Stimulated activated CD8-positive, alpha-beta memory T cell treated with anti-CD3 and anti-CD28 coated beads, Interleukin-2, amount 100 ng/mL, for 1 hour (primary cell): ENCODE measurements at places on chromosomes 5 and 9.

GRCh38 chr9:75960551-75960950 lies 70.1 kb downstream of the PCSK5 start:
- no peak for DNase-seq

- no peak for DNase-seq
These were observed 123.5 kb downstream of the CTNND2 start for GRCh38 chr5:11780641-11781345.

- DNase-seq = no peak
These were observed 67.7 kb downstream of the ABCA1 start for GRCh38 chr9:104860263-104860662.

- no peak for DNase-seq
These were observed 58.6 kb upstream of the PHYKPL start for GRCh38 chr5:178291161-178291561.

DNA sequence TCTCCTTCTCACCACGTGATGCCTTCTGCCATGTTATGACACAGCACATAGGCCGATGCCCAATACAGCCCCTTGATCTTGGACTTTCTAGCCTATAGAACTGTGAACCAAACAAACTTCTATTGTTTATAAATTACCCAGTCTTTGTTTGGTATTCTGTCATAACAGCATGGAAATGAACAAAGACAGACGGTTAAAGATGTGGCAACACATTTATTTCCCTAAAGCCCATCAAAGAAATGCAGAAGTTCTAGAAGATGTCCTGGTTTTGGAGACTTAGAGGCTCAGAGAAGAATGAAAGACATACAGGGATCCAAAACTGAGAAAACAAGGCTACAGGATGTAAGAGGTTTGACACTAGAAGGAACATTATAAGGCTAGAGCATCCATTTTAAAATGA lies 600.8 kb upstream of the DAB2 start:
- DNase-seq = no peak

GRCh38 chr9:13705373-13705772 lies 425.9 kb upstream of the MPDZ start:
- DNase-seq = no peak

GRCh38 chr9:135422341-135422944 lies 57.1 kb upstream of the PPP1R26 start:
- no peak for DNase-seq

- DNase-seq = no peak
These were observed 17.6 kb upstream of the SNX2 start for GRCh38 chr5:122757285-122757684.

GRCh38 chr9:136086951-136087740 lies 7.9 kb downstream of the NACC2 start:
- no peak for DNase-seq

DNA sequence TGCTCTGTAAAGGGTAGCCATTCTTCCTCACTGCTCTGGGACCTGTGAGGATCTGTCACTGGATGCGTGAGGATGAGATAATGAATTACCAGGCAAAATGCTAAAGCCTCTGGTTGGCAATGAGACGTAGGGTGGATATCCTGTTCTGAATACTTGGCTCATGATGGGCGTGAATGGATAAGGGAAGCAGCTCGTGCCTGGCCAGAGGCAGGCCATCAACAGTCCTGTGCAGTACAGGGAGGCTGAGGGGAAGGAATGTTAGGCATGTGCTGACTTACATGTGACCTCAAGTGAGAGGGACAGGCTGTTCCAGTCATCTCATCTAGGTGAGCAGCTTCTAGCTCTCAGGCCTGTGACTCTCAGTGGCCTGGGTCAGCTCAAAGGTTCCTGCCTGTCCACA lies 172.8 kb downstream of the CARTPT start:
- no peak for DNase-seq

- no peak for DNase-seq
These were observed 14.5 kb downstream of the DOCK2 start for GRCh38 chr5:169651526-169651925.

DNA sequence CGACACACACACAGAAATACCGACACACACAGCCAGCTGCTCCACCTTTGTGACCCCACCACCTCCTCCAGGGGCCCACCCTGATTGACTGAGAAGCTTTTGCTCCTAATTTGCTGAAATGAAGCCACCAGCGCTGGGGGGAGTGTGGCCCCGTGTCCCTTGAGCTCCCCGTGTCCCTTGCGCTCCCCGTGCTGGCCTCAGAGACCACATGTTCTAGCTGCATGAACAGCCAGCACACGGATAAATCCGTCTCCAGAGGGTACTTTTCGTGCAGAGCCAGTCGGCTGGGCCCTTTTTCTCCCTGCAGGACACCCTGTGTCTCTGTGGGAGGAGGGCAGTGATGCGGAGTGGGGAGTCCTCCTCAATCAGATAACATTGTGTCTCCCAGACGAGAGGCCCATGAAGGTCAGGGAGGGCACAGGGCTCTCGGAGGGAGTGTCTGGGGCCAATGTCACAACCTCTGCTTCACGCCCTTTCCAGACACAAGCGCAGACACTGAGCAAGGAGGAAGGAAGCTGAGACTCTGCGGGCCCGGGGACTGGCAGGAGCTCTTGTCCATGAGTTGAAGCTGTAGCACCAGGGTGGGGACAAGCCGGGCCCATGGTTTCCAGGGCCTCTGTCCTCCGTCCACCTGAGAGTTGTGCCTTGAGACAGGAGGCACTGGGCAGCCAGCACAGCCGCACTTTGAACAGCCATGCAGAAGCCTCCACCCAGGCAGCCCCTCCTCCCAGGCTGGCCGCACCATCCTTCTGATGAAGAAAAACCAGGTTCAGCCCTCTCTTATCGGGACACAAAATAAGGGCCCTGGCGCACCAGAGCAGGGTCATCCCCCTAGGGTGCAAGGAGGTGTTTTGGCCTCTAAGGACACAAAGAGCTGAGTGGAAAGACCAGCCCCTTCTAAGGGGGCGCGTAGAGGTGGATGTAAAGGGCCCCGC lies 36.4 kb upstream of the SLC6A19 start:
- no peak for DNase-seq

DNA sequence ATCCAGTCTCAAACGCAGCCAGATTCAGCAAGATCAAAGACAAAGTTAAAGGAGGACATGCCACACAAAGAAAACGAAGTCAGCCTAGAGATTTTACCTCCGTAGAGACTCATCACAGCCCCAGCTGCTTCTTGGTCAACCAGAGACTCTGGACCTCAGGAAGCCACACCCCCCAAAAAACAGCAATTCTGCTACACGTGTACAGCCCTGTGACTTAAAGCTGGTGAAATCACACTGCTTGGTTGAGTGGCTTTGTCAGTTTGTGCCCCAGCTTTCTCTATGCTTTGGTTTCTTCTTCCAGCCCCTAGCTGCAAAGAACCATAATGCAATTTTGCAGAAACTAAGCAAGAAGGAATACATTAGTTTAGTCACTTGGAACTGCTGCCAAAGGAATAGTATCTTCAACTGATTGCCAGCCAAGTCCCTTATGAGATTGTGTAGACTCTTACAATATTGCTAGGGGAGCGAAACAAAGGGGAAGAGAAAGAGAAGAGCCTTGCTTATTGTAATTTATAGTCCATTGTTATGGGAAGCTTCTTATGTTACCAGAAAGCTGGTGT lies 158.8 kb upstream of the ZNF462 start:
- DNase-seq = no peak

DNA sequence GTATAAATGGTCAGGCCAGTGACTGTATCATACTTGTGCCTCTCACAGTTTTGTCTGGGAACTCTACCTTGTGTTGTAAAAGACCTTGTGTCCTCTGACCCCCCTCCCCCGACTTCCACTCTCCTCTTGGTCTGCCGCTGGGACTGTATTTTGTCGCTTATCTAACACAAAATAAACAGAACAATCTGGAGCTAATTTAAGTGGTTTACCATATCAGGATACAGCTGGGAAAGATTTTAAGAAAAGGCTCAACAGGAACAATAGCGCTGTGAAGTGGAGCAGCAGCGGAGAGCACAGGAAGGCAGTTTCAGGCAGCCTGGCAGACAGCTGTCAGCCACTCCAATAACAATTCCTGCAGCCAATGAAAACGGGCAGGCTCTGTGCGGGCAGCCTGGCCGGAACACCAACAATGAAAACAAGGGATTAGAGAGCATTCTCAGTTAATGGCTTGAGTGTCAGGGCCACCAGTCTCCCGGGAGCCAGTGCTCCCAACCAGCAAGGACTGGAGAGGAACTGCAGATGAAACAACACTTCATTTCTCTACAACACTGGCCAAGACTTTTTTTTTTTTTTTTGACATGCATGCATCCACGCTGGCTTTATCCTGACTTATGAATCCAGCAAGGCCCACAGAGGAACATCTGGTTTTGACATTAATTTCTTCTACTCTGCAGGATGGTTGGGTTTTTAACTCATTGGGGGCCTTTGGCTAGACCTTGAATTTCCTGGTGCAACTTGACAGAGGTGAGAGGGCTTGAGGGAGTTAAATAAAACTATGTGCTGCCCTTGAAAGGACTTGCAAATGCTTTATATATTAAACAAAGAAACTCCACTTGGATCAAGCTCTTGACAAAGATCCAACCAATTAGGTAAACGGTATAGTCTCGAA lies 76.7 kb downstream of the ARSB start:
- no peak for DNase-seq

GRCh38 chr5:36369219-36369690 lies 67.6 kb upstream of the RANBP3L start:
- no peak for DNase-seq

DNA sequence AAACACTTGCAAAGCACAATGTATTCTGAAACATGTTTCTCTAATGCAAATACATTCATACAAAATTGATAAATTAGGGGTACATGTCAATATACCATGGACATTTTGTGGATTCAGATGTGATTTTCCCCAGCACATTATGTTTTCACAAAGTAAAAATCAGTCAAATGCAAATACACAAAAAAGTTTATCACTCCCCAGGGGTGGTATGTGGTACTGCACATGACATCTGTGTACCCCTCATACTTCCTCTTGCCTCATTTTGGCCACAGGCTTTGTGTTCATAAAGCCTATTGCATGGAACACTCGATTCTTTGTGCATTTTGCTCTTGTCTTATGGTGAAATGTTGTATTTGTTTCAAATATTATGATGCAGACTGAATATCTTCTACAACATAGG lies 116.8 kb upstream of the PDE4D start:
- no peak for DNase-seq

GRCh38 chr9:26292943-26293342 lies 599.7 kb downstream of the CAAP1 start:
- no peak for DNase-seq

- no peak for DNase-seq
These were observed 119.1 kb downstream of the SLIT3 start for GRCh38 chr5:169181814-169182213.

GRCh38 chr5:138529812-138530211 lies 13.2 kb downstream of the ETF1 start:
- DNase-seq = no peak

GRCh38 chr9:92964607-92965060 lies 17.3 kb downstream of the FGD3 start:
- no peak for DNase-seq

DNA sequence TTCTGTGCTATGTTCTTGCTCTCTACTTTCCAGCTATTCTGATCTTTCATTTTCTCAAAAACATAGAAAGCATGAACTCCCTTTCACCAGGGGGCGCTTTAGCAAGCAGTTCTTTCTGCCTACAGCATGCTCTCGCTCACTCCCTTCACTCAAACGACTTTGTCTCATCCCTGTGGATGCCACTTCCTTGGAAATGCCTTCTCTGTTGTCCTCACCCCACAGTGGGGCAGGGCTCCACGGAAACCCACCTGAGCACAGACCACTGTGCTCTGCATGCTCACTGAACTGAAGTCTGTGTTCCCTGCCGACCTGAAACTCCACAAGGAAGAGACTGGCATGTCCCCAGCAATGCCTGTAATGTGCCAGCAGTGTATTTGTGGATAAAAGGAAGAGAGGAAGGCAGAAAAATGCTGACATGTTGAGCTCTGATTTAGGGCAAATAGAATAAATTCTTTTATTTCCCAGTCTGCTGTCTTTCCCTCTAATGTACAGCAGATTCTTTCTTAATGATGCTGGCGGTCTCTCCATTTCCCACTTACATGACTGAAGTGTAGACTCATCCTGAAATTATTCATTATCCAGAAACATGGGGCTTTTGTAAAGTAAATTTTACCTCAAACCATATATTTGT lies 4.9 kb upstream of the ROR2 start:
- no peak for DNase-seq

- DNase-seq = no peak
These were observed 764 bp upstream of the BNIP1 start for GRCh38 chr5:173143567-173143966.

- DNase-seq = no peak
These were observed 831 bp upstream of the TBC1D9B start for GRCh38 chr5:179908528-179908927.

DNA sequence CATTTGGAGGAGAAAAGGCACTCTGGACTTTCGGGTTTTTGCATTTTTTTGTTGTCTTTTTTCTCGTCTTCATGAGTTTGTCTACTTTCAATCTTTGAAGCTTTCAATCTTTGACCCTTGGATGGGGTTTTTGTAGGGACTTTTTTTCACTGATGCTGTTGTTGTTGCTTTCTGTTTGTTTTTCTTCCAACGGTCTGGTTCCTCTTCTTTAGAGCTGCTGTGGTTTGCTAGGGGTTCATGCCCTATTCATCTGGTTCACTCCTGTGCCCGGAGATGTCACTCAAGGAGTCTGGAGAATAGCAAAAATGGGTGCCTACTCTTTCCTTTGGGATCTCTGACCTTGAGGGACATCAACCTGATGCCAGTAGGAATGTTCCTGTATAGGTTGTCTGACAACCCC lies 378.6 kb upstream of the TYRP1 start:
- no peak for DNase-seq

- no peak for DNase-seq
These were observed 86.8 kb downstream of the C9orf152 start for GRCh38 chr9:110121170-110121569.

- DNase-seq = no peak
These were observed 786 bp upstream of the KIF3A start for GRCh38 chr5:132737982-132738681.

- DNase-seq = no peak
These were observed 44.4 kb downstream of the TNFAIP8 start for GRCh38 chr5:119400245-119400644.

DNA sequence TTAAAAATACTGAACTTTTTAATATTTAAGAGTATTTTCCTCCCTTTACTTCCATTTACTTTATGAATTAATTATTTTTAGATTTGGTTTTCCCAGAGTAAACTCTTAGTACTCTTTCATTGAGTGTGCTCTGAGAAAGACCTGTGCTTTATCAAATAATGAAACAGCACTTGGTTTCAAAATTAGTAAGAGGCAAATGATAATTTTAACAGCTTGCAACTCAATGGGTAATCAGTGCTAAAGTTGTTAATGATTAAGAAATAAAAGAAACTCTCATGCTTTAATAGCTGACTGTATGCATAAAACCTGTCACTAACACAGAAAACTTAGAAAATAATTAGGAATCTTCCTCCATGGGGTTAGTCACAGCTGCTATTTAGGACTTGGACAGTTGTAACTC lies 244.4 kb downstream of the RFX3 start:
- no peak for DNase-seq

- DNase-seq = peak; percentile 48
These were observed 5.1 kb upstream of the CDX1 start for GRCh38 chr5:150161242-150162141.

DNA sequence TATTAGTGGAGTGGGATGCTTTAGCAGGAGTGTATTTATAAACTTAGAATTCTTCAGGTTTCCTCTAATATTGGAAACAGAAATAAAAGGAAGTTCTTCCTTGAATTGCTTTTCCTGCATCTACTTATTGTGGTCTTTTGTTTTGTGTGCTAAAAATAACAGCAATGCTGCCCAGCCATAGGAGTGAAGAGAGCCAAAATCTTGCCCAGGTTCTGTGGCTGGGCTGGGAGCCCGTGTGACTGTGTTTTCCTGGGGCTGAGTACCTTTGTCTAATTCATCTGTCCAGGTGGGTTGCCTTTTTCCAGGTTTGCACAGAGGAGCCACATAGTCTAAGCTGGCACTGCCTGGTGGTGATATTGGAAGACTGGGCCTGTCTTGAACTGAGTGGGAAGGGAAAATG lies 179.7 kb upstream of the ADAMTSL1 start:
- DNase-seq = no peak
